ENCODE measurements at places on chromosomes 12 and 14. TPM values are rescaled to one million over a fixed set of nuclear protein-coding genes. Genes with fewer than 3 reads are reported as not detected.

- peaks cover 47% of the 10 kb centered on the region for H3K4me1 ChIP-seq
- H3K4me3 ChIP-seq: no peak overlapping the region
- no peaks in the 10 kb centered on the region for H3K36me3 ChIP-seq
- no peak overlapping the region for H3K27ac ChIP-seq
- no peak for DNase-seq
- H3K27me3 ChIP-seq: no peaks in the 10 kb centered on the region
These were observed 10.1 kb upstream of the BTG1 start for GRCh38 chr12:92155733-92156132.

The PLBD1 gene
- not detected for total RNA-seq

DNA sequence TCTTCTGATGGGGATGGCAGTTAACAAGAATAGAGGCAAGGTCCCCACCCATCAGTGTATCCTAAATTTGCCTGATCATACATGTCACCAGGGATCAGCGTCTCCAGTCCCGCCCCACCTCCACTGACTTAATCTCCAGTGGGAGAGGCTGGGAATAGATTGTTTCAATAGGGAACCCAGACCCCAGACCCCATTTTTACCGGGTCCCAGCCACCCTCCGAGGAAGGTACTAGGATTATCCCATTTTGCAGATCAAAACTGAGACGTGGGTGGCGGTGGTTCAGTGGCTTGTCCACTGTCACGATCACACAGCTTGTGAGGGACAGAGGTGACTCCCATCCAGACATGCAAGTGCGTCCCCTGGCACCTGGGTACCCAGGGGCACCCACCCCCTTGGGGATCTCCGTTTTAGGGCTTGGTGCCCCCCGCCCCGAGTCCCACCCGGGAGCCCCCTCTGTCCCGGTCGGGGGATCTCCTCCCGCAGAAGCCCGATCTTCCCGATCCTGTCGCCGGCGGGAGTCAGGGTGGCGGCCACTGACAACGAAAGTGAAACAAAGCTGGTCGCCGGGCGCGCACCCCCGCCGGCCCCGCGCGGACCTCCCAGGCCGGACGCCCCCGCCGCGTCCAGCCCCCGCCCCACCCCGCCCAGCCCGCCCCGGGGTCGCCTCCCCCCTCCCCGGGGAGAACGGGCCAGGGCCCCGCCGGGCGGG, 523 bp downstream of the WSB2 start:
- H3K36me3 ChIP-seq: peaks cover 8% of the 10 kb centered on the region
- peak overlapping the region; percentile 87 for H3K4me3 ChIP-seq
- peak; percentile 37 for DNase-seq
- peaks cover 2% of the 10 kb centered on the region for H3K27me3 ChIP-seq
- H3K4me1 ChIP-seq: peaks cover 53% of the 10 kb centered on the region

DNA sequence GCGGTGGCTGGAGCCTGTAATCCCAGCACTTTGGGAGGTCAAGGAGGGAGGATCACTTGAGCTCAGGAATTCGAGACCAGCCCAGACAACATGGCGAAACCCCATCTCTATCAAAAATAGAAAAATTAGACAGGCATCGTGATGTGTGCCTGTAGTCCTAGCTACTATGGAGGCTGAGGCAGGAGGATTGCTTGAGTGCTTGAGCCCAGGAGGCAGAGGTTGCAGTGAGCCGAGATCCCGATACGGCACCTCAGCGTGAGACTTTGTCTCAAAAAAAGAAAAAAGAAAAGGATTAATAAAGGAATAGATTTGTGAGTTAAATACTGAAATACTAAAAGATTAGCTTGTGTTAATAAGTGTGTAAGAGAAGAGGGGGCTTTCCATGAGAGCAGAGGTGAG, 29.4 kb downstream of the RPGRIP1 start:
- H3K4me3 ChIP-seq: peak overlapping the region; percentile 82
- peaks cover 21% of the 10 kb centered on the region for H3K4me1 ChIP-seq
- no peaks in the 10 kb centered on the region for H3K27me3 ChIP-seq
- H3K36me3 ChIP-seq: no peaks in the 10 kb centered on the region
- no peak for DNase-seq
- peak overlapping the region; percentile 74 for H3K27ac ChIP-seq

DNA sequence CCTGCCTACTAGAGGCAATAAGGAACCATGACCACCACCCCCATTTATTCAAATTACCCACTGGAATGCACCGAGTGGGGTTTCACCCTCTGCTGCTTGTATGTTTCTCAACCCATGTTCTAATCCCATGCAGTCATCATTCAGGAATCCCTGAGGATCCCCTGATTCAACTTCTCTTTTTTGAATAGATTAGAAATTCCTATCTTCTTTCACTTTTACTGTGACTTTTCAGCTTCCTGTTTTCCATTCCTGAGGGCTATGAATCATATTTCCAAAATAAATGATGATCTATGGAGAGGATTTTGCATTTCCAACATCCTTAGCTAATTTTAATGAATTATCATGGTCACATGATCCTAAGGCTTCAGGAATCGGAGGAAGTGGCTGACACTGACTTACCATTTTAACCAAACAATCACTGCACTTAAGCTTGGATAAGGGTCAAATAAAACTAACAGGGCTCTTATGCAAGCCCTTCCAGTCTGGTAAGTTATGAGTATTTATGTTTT, 19.4 kb upstream of the P2RX4 start:
- H3K4me3 ChIP-seq: no peak overlapping the region
- no peaks in the 10 kb centered on the region for H3K36me3 ChIP-seq
- no peaks in the 10 kb centered on the region for H3K4me1 ChIP-seq
- no peaks in the 10 kb centered on the region for H3K27me3 ChIP-seq
- no peak overlapping the region for H3K27ac ChIP-seq
- DNase-seq: no peak

GRCh38 chr12:5257763-5258495, 174.0 kb upstream of the NTF3 start:
- DNase-seq: no peak
- H3K27ac ChIP-seq: no peak overlapping the region
- no peak overlapping the region for H3K4me3 ChIP-seq
- H3K27me3 ChIP-seq: peaks cover 6% of the 10 kb centered on the region

DNA sequence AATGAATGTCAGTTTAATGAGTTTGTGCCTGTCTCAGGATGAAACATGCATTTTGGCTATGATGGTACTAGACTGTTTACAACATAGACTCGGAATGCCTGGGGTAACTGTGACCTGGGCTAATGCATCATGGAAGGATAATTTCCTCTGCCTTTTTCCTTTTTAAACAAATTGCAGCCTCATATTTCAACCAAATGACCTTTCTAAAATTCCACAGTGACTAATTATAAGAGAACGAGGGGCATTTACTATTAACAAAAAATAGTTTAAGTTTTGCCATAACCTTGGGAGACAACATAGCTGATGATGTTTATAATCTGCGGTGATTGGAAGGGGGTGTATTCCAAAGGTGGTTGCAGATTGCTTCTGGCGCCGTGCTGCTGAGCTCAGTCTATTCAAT, 1140.5 kb downstream of the GALC start:
- no peaks in the 10 kb centered on the region for H3K4me1 ChIP-seq
- H3K27me3 ChIP-seq: no peaks in the 10 kb centered on the region
- no peak overlapping the region for H3K4me3 ChIP-seq
- H3K36me3 ChIP-seq: no peaks in the 10 kb centered on the region
- DNase-seq: no peak

The LALBA gene
- total RNA-seq: not detected

The TESPA1 gene
- total RNA-seq: 86.5 TPM

- H3K4me3 ChIP-seq: no peak overlapping the region
- H3K27ac ChIP-seq: no peak overlapping the region
- peaks cover 3% of the 10 kb centered on the region for H3K36me3 ChIP-seq
- peaks cover 5% of the 10 kb centered on the region for H3K27me3 ChIP-seq
These were observed 276.0 kb downstream of the ADGRD1 start for GRCh38 chr12:131229426-131230339.

GRCh38 chr12:12127304-12127703, 56.6 kb downstream of the BCL2L14 start:
- no peak overlapping the region for H3K4me3 ChIP-seq
- DNase-seq: no peak
- H3K4me1 ChIP-seq: no peaks in the 10 kb centered on the region
- H3K27me3 ChIP-seq: no peaks in the 10 kb centered on the region
- no peaks in the 10 kb centered on the region for H3K36me3 ChIP-seq
- H3K27ac ChIP-seq: no peak overlapping the region

DNA sequence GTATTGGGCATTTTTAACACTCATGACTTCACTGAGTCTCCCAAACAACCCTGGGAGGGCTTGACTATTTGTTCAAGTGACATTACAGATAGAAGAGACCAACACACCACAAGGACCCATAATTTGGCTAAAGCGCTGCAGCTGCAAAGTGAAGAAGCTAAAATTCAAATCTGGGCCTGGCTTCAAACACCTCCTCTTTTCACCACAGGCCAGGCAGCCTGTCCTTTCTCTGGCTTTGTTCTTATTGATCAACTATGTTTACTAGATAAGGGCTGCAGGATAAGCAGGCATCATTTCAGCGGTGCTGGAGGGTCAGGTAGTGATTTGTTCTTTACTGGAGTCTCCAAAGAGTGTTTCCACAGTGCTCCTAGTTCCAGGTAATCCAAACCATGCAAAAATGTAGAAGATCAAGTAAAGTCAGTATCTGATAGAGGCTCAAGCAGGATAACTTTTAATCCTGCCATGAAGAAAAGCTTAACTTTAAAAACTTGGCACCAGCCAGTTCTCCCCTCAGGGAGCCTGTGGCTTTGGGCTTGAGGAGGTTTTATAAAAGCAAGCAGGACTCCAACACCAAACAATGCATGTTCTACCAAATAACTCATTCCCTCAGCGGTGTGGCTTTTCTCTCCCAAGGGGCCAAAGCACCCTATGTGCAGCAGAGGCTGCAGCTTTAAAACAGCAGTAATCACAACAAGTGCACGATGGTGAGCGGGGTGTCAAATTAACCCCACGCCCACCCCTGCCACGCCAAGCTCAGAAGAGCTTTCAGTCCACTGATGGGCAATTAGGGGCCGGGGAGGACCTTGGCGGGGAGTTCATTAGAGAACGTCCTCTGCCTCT, 16.8 kb downstream of the CLMN start:
- no peak overlapping the region for H3K4me3 ChIP-seq
- no peak for DNase-seq
- no peak overlapping the region for H3K27ac ChIP-seq
- H3K4me1 ChIP-seq: no peaks in the 10 kb centered on the region
- H3K36me3 ChIP-seq: no peaks in the 10 kb centered on the region

DNA sequence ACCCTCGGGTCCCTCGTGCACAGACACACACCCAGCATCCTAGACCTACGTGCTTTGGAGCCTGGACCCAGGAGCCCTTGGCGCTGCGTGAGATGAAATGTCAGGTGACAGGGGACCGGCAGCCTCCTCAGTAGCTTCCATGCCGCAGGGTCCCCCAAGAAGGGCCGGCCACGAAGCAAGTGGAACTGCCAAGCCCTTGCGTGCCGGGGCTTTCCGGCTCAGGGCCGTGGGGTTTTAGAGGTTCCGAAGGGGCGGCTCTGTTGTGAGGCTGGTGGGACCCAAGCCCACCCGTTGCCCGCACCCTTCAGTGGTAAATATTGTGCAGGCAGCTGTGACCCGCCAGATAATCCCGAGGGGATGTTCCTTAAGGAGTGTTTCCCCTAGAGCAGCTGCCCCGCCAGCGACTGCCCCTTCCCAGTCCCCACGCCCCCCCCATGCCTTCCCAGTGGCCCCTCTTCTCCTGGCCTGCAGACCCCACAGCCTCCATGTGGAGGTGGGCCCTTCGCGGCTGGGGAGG, 133.7 kb downstream of the ADGRD1 start:
- H3K27ac ChIP-seq: no peak overlapping the region
- peaks cover 7% of the 10 kb centered on the region for H3K27me3 ChIP-seq
- peaks cover 21% of the 10 kb centered on the region for H3K4me1 ChIP-seq
- no peak for DNase-seq
- H3K36me3 ChIP-seq: no peaks in the 10 kb centered on the region
- no peak overlapping the region for H3K4me3 ChIP-seq

GRCh38 chr12:120472521-120472920, 3.0 kb upstream of the SRSF9 start:
- no peak overlapping the region for H3K27ac ChIP-seq
- no peaks in the 10 kb centered on the region for H3K27me3 ChIP-seq
- H3K4me3 ChIP-seq: no peak overlapping the region
- H3K36me3 ChIP-seq: peaks cover 2% of the 10 kb centered on the region
- H3K4me1 ChIP-seq: peaks cover 36% of the 10 kb centered on the region
- DNase-seq: no peak

DNA sequence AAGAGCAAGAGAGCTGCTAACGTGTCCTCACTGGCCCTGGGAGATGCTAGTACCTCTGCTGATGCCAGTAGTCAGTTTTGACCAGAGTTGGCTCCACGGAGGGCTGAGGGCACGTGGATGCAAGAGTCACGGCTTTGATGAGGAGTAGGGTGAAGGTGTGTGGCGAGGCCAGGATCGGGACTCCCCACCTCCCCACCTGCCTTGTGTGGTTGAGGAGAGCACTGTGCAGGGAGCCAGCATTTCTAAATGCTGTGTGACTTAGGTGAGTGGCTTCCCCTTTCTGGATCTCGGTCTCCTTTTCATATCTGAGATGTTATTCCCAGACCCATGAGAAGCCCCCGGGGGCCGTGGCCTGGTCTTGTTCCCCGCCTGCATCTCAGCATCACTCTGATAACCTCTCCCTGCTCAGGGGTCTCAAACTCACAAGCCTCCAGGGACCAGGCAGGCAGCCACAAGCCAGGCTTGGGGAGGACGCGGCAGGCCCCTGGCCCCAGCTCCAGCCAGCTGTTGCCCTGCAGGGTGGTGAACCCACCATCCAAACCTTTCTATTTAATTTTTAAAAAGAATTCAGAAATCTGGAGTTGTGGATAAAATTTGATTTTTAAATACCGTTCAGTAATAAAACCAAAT, 32.1 kb downstream of the MVK start:
- no peak for DNase-seq
- no peak overlapping the region for H3K4me3 ChIP-seq
- H3K27ac ChIP-seq: no peak overlapping the region
- H3K27me3 ChIP-seq: peaks cover 17% of the 10 kb centered on the region
- H3K36me3 ChIP-seq: no peaks in the 10 kb centered on the region

DNA sequence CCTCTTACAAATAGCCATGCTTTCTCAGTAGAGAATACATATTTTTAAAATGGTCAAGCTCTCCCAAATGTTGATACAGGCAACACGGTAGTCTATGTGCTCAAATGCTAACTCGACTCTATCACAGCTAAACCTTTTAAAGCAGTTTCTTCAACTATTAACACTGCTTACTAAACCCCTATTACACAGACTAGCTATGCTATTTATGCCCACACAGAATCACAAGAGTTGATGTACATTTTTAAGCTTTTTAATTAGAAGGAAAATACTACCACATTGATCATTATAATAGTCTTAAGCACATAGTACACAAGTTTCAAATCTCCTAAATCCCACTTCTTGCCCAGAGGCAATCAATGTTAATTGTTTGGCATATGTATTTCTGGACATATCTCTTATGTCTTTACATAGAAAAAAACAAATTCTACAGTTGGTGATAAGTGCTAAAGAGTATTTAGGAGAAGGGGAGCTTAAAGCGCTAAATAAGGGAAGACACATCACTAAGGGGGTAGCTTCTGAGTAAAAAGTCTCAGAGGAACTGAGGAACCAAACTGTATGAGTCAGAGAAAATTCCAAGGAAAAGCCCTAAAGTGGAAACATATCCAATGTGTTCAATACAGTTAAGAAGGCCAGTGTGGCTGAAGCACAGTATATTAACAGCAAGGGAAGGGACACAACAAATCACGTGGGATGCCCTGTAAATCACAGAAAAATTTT, 13.7 kb downstream of the HNRNPC start:
- peak overlapping the region; percentile 98 for H3K27ac ChIP-seq
- no peak for DNase-seq
- H3K27me3 ChIP-seq: no peaks in the 10 kb centered on the region
- peaks cover 69% of the 10 kb centered on the region for H3K36me3 ChIP-seq
- H3K4me1 ChIP-seq: peaks cover 94% of the 10 kb centered on the region

Data from activated T-cell treated with anti-CD3 and anti-CD28 coated beads, Interleukin-2, amount 50 U/mL, for 72 hours (primary cell).